GF-D8 (cell line): ENCODE measurements at places on chromosomes 1 and 21.

- no peak for DNase-seq
Observed at GRCh38 chr1:166119471-166119965, 47.3 kb downstream of the FAM78B start.

GRCh38 chr1:153277852-153278251 lies 18.4 kb downstream of the LORICRIN start:
- no peak for DNase-seq

DNA sequence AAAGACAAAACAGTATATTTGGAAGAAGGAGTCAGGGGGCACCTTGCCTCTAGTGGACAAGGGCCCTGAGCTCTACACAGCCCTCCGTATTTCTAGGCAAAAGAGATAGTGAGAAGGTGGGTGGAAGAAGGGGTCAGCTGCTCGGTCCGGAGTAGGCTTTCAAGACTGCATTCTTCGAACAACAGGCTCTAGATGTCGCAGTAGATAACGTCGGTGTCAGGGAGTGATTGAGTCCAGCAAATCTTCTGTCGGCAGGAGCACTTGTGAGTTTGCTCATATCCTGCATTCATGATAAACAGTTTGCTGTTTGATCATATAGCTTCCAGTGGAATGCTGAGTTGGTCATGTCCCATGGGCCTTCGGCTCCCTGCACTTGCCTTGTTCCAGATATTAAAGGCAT lies 36.8 kb downstream of the DIPK1A start:
- no peak for DNase-seq

GRCh38 chr1:111647736-111648135 lies 28.1 kb downstream of the RAP1A start:
- no peak for DNase-seq

GRCh38 chr1:227893300-227893948 lies 54.3 kb downstream of the WNT9A start:
- no peak for DNase-seq

DNA sequence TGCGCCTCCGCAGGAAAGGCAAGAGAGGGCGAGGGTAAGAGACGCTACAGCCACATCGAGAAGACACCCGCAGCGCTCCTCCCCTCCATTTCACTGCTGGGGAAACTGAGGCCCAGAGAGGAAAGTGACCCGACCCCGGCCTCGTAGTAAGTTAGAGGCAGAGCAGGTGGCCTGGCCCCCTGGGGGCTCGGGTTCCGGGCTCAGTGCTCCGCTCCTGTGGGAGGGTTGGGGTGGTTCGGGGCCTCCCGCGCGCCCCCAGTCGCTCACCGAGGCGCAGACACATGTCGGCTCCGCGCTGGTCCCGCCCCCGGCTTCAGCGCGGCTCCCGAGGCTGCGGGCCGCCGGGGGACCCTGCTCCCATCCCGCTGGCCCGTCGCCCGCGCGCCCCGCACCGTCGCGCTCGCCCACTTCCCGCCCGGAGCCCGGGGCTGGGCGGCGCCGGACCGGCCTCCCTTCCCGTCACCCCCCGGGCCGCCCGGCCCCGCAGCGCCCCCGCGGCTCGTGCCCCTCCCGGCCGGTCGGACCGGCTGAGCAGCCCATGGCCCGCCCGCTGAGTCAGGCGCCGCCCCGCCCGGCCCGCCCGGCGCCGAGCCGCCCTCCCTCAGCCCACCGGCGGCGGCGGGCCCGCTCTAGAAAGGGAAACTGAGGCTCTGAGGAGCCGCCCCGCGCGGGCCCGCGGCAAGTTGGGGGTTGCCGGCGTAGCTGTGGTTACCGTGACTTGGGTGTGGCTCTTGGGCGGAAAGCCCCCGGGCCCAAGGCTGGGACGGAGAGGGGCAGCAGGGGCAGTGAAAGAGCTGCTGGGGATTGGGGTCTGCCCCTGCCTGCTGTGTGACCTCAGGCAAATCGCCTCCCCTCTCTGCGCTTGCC lies at the start of gene TMEM54:
Gene TMEM54 (minus strand): TSS at position 434 of the 867 bp plus-strand sequence. CDS start 151 bp downstream, at position 283.
- DNase-seq = no peak

- no peak for DNase-seq
Observed at GRCh38 chr1:15525050-15526020, 1.3 kb upstream of the DNAJC16 start.

DNA sequence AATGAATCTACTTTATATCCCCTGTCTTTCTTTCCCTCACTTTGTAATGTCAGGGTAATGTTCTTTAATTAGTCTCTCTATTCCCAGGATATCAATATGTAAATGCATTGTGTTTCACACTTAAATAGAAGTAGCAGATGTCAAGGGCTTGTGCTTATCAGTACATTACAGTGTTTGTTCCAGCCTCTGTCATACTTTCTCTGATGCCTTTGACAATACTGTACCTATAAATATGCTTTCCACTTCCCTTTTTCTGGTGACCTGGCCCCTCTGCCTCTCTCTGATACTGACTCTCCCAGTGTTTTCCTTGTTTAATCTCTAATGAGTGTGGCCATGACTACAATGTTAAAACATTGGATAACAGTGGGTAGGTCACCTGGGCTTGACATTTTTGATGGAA lies 862.0 kb upstream of the NEGR1 start:
- no peak for DNase-seq

- DNase-seq = no peak
Observed at GRCh38 chr1:201376464-201377374, 761 bp downstream of the TNNT2 start.

DNA sequence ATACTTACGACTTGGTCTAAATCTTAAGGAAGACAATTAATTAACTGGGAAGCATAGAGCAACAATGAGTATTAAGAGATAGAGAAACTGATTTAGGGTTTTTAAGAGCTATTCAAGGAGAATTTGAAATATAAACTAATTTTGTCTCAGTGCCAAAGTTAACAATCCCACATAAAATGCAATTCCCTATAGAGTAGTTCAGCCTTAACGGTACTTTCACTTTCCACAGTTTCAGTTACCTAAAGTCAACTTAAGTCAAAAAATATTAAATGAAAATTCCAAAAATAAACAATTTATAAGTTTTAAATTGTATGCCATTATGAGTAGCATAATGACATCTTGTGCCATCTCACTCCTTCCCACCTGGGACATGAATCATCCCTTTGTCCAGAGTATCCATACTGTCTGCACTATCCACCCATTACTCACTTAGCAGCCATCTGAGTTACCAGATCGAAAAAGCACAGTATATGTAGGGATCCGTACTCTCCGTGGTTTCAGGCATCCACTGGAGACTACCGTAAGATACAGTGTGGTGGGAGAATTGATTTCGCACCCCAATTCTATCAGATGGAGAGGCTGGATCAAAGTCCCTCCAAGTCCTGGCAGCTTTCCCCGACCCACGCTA lies 4.8 kb upstream of the SARS1 start:
- DNase-seq = no peak

- DNase-seq = peak; percentile 65
Observed at GRCh38 chr1:93180723-93181613, at the start of gene CCDC18. Gene CCDC18, plus strand, starts transcription at chr1:93180724. Its CDS starts 2,638 bp downstream, at chr1:93183362.

DNA sequence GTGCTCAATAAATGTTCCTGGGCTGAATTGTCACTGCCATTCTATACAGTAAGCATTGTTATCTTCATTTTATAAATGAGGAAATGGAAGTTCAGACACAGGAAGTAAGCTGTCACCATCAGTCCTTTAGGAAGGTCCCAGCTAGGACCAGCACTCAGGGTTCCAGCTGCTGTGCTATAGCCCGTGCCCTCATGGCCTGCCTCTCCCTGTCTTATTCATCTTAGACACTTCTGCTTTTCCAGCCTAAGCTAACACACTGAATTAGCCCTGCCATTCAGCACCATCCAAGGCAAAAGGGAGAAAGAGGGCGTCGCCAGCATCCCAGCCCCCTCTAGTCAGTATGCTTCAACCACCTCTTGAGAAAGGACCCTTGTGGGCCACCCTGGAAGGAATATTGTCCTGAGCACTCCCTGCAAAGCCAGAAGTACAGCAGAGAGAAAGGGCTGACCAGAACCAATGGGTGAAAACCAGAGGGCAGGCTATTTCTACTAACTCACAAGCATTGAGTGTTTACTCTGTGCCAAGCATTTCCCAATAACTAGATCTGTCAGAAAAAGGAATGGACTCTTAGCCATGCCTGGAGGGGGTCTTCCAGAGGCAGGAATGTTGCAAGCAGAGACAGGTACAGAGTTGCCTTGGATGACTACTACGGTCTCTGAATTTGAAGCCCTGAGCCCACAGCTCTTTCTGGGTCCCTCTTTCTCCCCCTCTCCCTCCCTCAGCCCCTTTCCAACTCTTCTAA lies 77.9 kb upstream of the NFIA start:
- DNase-seq = no peak

DNA sequence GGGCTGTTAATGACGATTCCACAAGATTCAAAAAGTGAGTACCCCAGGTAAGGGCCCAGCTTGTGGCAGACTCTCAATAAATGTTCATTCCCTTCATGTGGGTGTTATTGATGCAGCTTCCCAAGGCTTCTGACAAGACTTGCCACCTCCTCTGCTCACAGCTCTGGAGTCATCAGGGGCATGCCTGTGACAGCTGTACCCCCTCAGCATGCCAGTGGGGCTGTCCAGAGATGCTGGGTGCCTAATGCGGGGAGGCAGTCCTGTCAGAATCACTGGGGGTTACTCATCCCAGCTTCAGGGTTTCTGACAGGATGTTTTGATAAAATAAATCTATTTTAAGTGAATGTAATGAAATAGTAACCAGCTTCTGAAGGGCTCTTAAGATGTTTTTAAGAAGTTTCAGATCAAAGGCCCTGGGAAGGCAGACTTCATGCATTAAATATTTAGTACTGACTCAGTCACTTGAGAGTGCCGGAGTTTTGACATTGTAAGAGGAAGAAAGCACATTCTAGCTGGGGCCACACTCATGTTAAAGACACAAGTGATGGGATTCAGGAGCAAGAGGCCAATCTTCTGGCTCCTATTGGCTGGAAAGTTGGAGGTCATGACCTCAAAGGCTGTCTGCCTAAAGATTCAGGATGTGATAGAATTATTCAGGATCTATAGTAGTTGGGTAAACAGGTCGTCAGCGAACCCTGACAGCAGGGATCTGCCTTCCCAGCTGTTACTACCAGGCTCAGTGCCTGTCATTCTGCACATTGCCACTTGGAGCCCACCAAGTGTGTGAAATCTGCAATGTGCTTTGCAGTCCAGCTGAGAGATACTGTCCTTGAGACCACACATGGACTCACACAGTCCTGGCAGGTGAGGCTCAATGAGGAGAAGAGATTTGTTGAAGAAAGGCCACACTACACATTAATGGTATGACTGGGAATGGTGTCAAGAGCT lies 239.6 kb upstream of the BEND5 start:
- no peak for DNase-seq

- DNase-seq = no peak
Observed at GRCh38 chr1:53047737-53048736, 14.0 kb upstream of the PODN start.

DNA sequence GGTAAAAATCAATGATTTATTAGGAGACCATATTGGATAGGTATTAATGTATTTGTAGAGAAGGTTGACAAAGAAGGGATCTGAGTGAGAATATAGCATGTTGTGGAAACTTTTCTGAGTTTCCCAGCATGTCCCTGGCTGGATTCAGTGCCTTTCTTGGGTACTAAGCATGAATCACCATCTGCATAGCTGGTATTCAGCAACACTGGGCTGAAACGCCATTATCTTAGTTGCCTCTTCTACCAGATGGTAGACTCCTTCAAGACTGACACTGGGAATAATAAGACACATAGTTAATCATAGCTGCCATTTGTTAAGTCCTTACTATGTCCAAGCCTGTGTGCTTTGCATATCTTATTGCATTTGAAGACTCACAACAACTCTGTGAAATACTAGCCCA lies 45.5 kb downstream of the ATP5PF start:
- no peak for DNase-seq

GRCh38 chr21:41752231-41752681 lies 14.6 kb downstream of the RIPK4 start:
- no peak for DNase-seq

GRCh38 chr1:55988963-55989452 lies 590.4 kb downstream of the PLPP3 start:
- no peak for DNase-seq

DNA sequence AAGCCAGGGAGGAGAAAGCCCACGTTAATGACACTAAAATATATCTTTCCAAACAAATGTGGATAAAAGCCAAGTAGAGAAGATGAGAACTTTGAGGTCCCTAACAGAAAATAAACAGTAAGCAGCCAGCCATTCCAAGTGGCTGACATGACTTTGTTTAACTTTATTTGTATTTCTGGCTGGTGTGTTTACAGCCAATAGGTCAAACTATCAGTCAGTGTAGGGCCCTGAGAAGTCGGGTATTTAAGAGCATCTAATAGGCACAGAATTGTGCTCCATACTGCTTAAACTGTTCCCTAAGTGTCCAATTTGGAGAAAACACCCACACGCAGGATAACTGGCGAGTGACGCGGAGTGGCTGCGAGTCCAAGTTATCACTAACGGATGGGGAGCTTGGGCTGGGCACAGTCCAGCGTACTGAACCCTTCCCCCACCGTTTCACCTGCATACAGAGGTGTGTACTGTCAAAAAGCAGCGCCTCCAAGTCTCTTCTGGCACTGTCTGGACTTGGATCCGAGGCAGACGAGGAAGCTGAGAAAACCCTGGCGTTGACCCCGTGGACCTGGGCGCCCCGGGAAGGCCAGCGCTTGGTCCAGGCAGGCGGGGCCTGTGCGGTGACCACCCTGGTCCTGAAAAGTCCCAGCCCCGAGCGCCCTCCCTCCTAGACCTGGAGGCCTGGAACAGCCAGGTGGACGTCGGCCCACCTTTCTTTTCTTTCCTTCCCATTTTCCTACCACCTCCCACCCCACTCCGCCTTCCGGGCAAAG lies 662 bp upstream of the LGALS8 start:
- DNase-seq = no peak

DNA sequence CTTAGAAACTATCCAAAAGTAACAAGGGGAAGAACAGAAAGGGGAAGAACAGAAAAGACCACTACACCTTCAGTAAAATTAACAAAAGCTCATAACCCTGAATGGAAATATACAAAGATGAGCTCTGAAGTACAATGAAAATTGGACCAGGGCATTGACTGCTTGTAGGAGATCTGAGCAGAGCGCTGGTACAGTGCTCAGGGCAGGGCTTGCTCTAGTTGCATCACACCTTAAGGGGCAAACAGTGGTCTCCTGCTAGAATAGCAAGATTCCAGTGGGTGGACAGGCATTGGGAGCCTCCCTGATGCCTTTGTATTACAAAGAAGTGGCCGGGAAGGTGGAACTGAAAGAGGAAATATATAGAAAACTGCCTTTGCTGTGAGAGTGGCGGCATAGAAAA lies 111.9 kb upstream of the RGS1 start:
- no peak for DNase-seq
